Fibroblast of skin of scalp (primary cell): ENCODE measurements at places on chromosomes 16 and 17.
A peak's percentile ranks its signal among the peaks of the same experiment; 100 is the strongest.

DNA sequence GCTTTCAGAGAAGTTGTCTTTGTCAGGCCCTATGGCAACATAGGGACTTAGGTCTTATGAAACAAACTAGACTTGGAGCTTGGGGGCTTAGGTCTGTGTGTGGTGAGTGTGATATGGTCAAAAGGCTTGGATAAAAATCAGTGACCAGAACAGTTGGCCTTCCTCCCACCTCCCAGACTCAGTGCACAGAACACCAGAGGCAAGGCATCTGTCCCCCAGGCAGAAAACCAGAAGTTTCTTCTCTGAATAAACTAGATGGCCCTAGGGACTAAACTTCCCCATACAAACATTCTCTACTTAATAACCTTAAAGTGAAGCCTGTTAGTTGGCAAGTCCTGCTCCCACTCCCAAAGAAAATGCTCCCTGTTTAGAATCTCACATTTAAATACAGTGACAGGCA, 39.2 kb upstream of the PMFBP1 start:
- DNase-seq, result no peak

GRCh38 chr16:77579351-77579891, 142.9 kb upstream of the NUDT7 start:
- DNase-seq, result no peak

DNA sequence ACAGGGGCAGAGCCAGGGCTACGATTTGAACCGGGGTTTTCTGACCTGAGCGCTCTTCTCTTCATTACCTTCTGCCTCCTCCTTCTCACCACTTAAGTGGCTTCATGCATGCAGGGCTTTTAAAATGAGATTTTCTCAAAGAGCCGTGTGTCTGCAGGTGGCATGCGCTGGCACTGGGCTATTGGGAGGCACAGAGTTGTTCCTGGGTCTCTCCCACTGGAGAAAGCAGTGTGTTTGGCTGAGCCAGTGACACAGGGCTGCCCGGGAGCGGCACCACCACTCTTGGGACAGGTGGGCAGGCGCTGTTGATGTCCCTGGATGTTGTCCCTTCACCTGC, 218.8 kb upstream of the CHMP6 start:
- DNase-seq, result no peak

GRCh38 chr17:50115756-50116155, 14.2 kb downstream of the SAMD14 start:
- no peak for DNase-seq

GRCh38 chr16:81231014-81231413, 7.5 kb upstream of the BCO1 start:
- no peak for DNase-seq

DNA sequence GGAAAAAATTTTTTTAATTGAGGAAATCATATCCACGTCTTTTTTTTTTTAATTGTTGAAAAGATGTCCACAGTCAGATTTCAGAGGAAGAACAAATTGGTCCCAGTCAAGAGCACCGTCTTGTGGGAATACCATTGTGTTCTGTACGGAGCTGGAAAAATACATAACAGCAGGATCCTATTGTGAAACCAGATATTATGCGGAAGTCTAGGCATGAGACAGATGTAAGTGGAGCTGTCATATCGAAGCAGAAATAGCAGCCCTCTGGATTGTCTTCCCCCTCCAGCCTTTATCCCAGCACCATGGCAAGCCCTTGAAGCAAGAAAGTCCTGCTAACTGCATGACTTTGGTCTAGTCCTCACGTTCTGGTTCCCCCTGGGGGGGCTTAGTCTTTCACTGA, 391.6 kb upstream of the ASIC2 start:
- no peak for DNase-seq

GRCh38 chr17:76145231-76146052, 4.4 kb upstream of the FOXJ1 start:
- DNase-seq, result no peak

DNA sequence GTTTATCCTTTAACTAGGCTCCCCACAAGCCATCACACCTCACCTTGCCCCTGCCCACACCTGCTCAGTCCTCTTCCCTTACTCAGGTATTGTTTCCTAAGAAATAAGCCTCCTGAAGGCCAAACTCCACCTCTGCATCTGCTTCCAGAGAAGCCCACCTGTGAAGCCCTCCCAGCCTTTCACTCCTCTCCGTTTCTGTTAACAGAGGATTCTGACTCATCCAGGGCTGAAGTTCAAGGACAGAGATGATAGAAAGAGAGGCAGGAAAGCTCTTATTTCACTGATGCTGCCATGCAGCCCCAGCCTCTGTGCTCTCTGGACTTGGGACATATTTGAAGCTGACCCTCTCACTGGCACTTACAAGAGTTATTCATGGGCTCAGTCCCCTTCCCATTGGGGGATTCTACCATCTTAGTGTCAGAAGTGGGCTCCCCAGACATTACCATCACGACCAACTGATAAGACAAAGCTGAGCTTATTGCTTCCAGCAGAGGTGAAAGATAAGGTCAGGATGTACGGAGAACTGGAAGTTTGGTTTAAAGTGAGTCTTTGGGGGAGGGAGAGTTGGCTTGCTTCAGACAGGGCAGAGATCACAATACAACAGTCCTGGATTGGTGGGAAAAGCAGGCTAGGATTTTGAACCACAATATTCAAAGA, 35.3 kb upstream of the XYLT2 start:
- no peak for DNase-seq

GRCh38 chr17:58985971-58986370, 120.7 kb downstream of the TRIM37 start:
- DNase-seq, result peak; percentile 21
